ENCODE measurements at places on chromosomes 2 and 18.

DNA sequence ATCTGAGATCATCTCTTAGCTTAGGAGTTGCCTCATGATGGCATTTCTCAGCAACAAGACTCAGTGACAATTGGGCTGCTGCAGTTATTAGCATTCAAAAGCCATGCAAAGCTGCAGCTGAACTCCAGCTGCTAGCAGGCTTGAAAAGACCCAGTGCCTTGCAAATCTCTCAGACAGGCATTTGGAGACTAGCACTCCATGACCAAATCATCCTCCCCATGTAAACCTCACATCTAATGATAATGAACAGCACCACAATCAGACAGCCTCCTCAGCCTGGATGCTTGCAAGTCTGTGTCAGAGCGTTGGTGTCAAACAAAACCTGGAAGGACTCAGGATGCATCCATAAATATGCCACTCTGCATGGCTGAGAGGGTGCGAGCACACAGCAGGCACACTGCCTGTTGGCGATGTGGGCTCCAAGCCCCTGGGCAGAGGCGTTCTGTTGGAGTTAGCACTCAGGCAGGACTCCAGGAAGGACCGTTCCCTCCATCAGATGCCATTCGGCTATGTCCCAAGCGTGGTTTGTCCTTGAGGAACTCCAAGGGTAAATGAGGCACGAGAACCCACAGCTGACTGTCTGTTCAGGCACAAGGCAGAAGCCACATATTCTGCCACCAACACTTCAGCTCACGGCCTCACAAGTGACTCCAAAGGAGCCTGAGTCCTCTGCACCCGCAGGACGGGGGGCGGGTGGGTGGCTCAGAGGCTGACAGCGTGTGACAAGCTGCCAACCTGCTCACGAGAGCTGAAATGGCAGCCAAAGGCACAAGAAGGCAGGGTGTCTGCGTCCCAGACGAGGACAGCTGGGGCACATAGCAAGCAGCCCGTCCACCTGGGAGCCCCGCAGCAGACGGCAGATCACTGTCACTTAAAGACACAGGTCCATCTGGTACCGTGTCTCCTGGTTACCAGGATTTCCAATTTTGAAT is 183.8 kb downstream of the MYT1L start:
- ATAC-seq = no peak

DNA sequence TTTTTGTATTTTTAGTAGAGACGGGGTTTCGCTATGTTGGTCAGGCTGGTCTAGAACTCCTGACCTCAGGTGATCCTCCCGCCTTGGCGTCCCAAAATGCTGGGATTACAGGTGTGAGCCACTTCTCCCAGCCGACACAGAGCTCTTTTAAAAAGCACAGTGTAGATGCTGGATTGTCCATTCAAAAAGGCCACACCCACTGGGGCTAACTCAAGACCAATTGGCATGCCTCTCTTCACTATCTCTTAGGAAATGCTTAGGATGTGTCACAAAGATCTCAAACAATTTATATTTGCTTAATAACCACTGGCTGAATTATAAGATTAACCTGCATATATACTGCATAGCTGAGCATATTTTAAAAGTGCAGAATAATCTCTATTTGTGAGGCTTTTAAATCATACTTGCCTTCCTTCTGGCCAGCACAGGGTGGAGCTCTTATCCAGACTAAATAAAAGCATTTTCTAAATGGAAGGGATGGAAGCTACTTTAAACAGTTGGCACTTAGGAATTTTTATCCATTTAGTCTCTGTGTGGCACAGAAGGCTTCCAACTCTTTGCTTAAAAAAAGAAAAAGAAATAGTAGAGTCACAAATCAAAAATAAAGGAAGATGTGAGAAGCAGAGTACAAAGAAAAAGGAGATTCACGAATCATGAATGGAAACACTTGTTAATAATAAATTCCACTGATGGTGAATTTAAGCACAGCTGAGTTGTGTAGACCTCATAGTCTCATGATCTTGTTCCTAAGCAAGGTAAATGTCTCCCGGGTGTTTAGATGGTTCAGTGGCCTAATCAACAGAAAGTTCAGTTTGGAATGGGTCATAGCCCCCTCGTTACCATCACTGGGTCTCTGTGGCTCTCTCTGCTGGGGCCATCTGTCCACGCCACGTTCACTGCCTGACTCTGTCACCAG is 22.4 kb downstream of the CRYGD start:
- ATAC-seq = no peak

DNA sequence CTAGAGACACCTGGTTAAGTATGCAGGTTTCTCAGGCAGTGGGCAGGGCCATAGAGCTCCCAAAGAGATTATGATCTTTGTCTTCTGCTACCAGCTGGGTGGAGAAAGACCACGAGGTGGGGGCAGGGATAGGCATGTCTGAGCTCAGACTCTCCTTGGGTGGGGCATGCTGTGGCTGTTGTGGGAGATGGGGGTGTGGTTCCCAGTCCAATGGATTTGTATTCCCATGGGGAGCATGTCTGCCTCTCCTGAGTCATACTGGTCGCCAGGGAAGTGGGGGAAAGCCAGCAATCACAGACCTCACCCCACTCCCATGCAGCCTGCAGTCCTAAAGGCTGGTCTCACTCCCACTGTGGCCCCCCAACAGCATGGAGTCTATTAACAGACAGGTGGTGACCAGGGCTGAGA is 31.4 kb upstream of the RHOB start:
- peak; percentile 84 for ATAC-seq

- peak; percentile 35 for ATAC-seq
Observed at GRCh38 chr2:238108423-238109183, 8.5 kb downstream of the ESPNL start.

DNA sequence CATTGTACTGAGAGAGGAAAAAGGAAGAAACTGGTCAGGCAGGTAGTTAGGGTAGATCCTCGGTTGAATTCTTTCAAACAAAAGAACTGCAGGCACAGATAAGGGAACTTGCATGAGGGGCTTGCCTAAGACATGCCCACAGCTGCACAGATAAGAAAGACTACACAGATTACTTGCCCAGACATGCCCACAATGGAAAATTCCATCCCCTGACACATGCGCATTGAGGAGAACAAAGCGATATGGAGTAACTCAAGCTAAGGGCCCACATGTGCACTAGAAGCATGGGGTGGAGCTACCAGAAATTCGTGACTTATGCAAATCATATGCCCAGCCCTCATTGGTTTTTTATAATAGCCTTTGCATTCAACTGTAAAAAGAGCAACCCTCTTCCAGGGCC is 181.3 kb upstream of the ZNF521 start:
- ATAC-seq = no peak

DNA sequence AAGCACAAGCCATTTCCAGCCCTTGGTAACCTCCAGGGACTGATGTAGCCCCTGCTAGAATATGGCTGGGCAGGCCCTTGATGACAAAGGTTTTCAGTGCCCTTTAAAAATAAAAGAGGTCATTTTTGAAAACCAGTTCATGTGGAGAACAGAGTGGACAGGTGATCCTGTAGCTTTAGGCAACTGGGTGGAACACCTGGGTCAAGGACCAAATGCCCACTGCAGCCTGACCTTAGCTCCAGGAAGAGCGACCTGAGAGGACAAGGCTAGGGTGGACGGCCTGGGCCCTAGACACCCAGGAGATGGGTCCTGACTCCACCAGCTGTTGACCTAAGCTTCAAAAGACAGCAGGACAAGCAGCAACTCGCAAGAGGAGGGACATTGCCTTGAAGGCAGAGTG is 116.6 kb downstream of the LIPG start:
- ATAC-seq = no peak

- ATAC-seq = no peak
Observed at GRCh38 chr2:9213477-9214051, 7.0 kb downstream of the ASAP2 start.

DNA sequence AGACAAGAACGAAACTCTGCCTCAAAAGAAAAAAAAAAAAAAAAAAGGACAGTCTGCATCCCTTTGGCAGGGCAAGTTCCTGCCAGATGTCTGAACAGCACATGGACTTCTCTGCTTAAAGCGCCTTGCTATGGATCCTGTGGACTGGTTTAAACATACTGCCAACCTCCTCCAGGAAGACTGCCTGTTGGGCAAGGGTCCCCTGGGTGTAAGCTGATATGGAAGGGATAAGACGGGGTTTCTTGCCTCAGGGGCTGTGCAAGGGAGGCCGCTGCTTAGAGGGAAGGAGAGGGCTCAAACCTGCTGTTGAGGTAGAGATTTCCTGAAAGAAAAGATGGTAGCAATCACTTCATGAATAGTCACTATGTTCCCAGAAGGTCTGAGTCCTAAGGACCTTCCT is 22.2 kb downstream of the SKA1 start:
- no peak for ATAC-seq

GRCh38 chr18:10197097-10197496 is 257.3 kb upstream of the APCDD1 start:
- ATAC-seq = peak; percentile 36

DNA sequence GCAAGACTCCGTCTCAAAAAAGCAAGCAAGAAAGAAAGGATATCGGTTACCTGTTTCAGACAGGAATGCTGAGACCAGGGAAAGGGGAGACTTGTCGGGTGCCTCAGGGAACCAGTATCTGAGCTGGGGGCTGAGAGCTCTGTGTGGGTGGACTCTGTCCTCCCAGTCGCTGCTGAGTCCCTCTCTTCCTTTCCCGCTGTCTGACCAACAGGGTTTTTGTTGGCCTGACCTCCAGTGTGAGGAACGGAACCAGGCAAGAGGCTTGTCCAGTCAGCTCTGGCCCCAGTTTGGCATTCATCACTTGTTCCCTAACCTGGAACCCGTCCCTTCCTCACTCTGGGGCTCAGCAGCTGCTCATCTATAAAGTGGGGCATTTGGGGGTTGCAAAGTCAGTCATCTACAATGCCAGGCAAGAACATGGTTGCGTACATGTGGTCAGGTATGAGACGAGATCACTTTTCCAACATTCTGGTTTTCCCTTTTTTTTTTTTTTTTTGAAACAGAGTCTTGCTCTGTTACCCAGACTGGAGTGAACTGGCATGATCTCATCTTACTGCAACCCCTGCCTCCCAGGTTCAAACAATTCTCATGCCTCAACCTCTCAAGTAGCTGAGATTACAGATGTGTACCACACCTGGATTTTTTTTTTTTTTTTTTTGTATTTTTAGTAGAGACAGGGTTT is 116.4 kb downstream of the PLB1 start:
- ATAC-seq = no peak

- no peak for ATAC-seq
Observed at GRCh38 chr2:3911882-3912455, 208.6 kb downstream of the DCDC2C start.

GRCh38 chr2:108621087-108621559 is 86.9 kb downstream of the LIMS1 start:
- peak; percentile 95 for ATAC-seq

DNA sequence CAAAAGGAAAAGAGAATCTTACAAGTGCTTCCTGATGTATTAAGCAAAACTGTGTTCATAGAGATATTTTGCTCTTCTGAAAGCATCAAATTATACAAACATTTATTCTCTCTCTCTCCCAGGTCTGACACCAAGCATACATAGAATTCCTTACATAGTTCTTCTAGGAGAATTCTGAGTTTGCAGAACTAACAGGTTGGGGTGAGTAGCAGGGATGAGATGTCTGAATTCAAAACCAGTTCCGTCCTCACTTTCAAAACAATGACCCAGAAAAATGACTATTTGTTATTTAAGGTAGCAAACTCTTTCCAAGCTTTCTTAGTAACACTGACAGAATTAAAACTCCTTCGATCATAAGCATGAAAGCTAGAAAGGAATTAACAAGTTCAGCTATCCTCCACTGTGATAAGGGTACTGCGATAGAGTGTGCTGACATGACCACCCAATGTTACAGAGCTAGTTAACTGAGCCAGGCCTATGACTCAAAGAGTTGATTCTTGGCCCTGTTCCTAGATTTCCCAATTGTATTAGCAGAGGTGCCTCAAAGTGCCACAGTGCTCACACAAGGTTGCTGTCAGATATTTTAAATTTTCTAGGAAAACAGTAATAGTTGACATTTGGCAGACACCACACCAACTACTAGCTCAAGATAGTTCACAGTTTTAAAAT is 85.8 kb upstream of the SETBP1 start:
- ATAC-seq = peak; percentile 55

DNA sequence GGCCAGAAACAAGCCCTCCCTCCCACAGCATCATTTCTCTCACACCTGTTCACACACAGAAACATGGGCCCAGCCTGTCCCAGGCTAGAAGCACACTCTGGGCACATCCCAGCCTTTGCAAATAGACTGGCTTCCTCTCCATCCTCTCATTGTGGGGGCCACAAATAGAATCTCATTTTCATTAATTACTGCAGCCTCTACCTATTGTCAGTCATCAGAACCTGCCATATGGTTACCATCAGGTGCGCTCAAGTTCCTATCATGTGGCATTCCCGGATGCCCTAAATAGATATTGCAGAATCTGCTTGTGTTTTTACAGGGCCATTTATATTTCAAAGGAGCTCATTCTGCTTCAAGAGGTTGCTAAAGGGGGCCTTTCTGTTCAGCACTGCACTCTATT is 460.7 kb downstream of the BCL11A start:
- ATAC-seq = no peak

- ATAC-seq = peak; percentile 7
Observed at GRCh38 chr2:69770747-69771146, 28.8 kb downstream of the ANXA4 start.

- ATAC-seq = peak; percentile 34
Observed at GRCh38 chr18:79642626-79643025, 37.0 kb upstream of the CTDP1 start.
